PC-9 (cell line): ENCODE measurements at places on chromosomes 7 and 10. TPM values are rescaled to one million over a fixed set of nuclear protein-coding genes. Genes with fewer than 3 reads are reported as not detected.

The FAM25G gene
- 3.2 TPM in 1 of 2 replicates, not detected in the other for total RNA-seq

- H3K36me3 ChIP-seq: no peaks in the 10 kb centered on the region
- peak overlapping the region; percentile 47 for H3K27ac ChIP-seq
- H3K4me3 ChIP-seq: peak overlapping the region; percentile 81
- DNase-seq: no peak
These were observed 610 bp downstream of the AVPI1 start for GRCh38 chr10:97686301-97686961.

DNA sequence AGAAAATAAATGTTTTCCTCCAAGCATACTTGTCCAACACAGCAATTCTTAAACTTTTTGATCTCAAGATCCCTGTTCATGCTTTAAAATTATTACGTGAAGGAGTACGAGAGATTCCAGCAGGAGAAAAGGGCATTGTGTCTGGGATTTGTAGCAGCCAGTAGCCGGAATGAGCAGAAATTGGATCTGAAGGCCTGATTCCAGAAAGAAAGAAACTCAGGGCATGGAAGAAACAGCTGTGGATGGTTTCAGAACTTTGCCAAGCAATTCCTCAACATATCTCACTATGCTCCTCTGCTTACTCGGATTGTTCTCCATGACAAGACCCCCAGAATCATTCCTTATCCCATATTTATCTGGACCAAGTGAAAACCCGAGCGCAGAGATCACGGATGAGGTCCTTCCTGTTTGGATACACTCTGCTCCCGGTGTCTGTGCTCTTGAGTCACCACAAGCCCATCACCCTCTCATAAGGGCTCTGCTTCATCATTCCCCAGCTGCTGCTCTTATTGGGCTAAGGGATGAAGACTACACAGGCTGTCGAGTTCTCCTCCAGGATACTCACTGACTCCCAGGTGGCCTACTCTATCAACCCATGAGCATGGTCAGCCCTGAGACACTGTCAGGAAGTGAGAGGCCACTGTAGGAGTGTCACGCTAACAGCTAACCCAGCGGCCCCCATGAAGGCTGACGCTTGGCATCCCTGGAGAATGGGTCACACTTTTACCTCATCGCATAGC, 121.0 kb upstream of the LANCL2 start:
- no peaks in the 10 kb centered on the region for H3K36me3 ChIP-seq
- no peak overlapping the region for H3K4me3 ChIP-seq
- peaks cover 9% of the 10 kb centered on the region; the same call in 1 of the 2 replicates for H3K27me3 ChIP-seq
- no peak overlapping the region for H3K27ac ChIP-seq

DNA sequence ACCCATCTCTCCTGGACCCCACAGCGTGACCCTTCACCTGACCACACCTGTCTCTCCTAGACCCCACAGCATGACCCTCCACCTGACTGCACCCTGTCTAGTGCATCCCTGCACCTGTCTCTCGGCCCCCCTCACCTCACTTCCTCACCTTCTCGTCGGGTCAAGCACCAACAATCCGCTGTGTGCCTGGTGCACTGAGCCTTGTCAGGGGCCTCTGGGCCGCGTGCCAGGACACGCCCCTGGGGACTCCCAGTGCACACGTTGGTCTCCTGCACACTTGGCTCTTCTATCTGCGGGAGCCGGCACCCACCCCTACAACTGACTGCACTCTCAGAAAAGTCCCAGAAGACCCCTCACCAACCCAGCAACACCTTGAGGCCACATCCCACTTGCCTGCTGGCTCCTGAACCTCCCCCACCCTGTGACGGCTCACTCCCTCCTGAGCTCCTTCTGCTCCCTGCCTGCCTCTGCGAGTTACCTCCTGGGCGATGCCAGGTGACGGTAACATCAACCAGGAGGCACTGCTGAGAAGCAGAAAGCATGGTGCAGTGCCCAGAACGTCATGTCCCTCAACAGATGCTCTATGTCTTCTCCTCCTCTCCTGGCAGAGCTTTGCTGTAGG, 147.6 kb downstream of the DIP2C start:
- DNase-seq: no peak
- no peak overlapping the region for H3K4me3 ChIP-seq
- no peaks in the 10 kb centered on the region for H3K36me3 ChIP-seq
- H3K4me1 ChIP-seq: peaks cover 5% of the 10 kb centered on the region; the same call in 1 of the 2 replicates
- H3K27ac ChIP-seq: no peak overlapping the region

DNA sequence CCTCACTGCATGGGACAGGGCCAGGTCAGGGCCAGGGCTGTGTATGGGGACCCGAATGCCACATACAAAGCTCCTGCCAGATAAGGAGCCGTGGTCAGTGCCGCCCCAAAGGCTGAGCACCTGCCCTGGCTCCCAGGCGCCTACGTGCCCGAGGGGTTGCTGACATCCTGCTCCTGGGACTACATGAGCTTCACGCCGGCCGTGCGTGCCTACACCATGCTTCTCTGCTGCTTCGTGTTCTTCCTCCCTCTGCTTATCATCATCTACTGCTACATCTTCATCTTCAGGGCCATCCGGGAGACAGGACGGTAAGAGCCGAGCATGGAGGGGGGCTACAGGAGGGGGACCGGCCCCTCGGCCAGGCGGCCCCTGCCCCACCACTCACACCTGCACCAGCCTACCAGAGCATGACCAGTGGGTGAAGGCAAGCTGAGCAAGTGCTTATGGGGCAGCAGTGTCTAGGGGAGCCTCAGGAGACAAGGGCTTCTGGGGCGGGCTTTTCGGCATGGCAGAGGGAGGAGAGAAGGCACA, 4.9 kb downstream of the OPN4 start:
- no peak overlapping the region for H3K4me3 ChIP-seq
- H3K27me3 ChIP-seq: no peaks in the 10 kb centered on the region
- no peaks in the 10 kb centered on the region for H3K36me3 ChIP-seq
- DNase-seq: no peak
- H3K4me1 ChIP-seq: peaks cover under 1% of the 10 kb centered on the region; the same call in 1 of the 2 replicates

GRCh38 chr7:17405786-17406185, 107.3 kb downstream of the AHR start:
- DNase-seq: peak; percentile 86
- no peaks in the 10 kb centered on the region for H3K27me3 ChIP-seq
- peaks cover 57% of the 10 kb centered on the region for H3K4me1 ChIP-seq
- peak overlapping the region; percentile 61 for H3K27ac ChIP-seq
- no peaks in the 10 kb centered on the region for H3K36me3 ChIP-seq
- no peak overlapping the region for H3K4me3 ChIP-seq

The ZNF438 gene
- total RNA-seq: 4.6 and 4.7 TPM in 2 replicates

GRCh38 chr7:134856091-134856490, 76.7 kb downstream of the CALD1 start:
- DNase-seq: no peak
- 0 out of 2 replicates have a peak, but pooled peaks cover 3% of the 10 kb centered on the region for H3K4me1 ChIP-seq
- H3K36me3 ChIP-seq: no peaks in the 10 kb centered on the region
- no peak overlapping the region for H3K4me3 ChIP-seq
- H3K27me3 ChIP-seq: no peaks in the 10 kb centered on the region
- H3K27ac ChIP-seq: no peak overlapping the region

The TMEM176A gene
- total RNA-seq: not detected in 2 replicates
